Renal pelvis (tissue), 12 donors: ENCODE measurements at places on chromosomes 4 and X. TPM values are rescaled to one million over a fixed set of nuclear protein-coding genes. Genes with fewer than 3 reads are reported as not detected.

Gene FAT4
- polyA plus RNA-seq: 28.4 TPM

Gene RHOXF2B
- not detected for polyA plus RNA-seq

- DNase-seq: no peak
These were observed 63.9 kb upstream of the TRIM2 start for GRCh38 chr4:153140294-153140693.

GRCh38 chr4:55610381-55610780 lies 18.3 kb upstream of the PDCL2 start:
- DNase-seq: no peak

- no peak for DNase-seq
These were observed 5.4 kb upstream of the SH3BP2 start for GRCh38 chr4:2787230-2788100.

DNA sequence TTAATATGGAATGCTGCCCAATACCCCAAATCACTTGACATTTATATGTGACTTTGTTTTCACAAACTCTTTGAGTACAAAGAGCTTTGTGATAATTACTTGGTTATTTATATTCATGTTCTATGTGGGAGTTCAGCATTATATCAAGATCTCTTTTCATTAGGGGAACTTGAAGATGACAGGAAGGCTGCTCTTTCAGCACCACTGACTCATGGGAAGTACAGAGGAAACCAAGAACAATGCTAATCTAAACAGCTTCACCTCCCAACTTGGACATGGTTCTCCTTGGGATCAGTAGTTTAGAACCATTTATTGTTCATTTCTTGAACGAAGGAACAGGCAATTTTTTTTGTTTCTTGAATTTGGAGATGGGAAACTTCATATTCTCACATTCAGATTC lies 184.0 kb upstream of the AFF2 start:
- DNase-seq: no peak

GRCh38 chr4:52856801-52857200 lies 5.3 kb upstream of the RASL11B start:
- DNase-seq: no peak

- DNase-seq: no peak
These were observed 6.3 kb upstream of the FAM200B start for GRCh38 chr4:15675356-15675755.
